ENCODE measurements at places on chromosomes 13 and 19.

- DNase-seq, result no peak
Measured at GRCh38 chr13:21060338-21061028, 903 bp downstream of the LATS2 start.

DNA sequence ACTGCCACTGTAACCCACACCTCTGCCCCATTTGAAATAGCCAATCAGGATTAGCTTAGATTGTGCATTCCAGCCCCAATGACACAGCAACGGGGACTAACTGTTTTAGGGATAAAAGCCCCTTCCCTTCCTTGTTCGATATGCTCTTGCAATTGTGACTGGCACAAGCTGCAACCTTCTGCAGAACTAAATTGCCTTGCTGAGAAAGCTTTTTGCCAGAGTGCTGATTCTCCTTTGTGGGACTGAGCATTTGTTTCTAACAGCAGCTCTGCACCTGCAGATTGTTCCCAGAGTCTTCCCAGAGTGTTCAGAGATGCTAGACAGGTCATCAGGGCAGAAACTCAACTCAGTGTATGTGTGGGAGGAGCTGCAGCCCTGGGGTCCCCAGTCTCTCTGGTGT lies 115.8 kb downstream of the ZNF675 start:
- no peak for DNase-seq

DNA sequence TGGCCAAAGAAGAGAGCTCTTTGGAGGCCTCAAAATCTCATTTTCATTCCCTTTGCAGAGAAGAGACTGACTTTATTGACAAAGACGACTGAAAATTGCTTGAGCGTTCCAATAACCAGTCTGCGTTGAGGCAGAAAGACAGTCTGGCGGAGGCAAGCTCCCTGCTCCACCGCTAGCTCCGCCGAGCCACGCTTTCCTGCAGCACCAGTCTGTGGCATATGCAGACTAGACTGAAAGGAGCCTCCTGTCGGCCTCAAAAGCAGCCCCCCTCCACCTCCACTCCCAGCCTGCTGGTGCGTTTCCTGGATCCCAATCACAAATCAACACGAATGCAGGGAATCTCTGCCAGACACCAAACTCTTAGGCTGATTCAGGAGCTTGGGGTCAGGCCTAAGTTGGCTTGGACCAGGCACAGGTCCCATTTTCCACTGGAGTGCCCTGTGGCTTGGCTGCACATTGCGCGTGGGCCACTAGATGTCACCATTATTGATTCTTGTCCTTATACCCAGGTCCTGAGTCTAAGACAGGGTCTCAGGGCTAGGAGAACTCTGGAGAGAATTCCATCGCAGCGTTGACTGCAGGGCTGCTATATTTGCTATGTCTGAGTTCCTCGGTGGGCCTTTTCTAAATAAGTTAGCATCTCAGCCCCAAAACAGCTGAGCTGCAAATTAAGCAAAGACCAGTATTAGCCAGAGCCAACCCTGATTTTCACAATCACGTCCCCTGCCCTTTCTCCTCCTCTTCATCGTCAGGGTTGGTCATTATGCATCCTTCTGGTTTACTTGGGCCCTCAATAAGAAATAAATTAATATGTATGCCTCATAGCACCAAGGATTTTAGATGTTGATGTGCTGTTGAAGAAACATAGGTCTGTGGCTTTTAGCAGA lies 5.2 kb upstream of the ZNF507 start:
- peak; percentile 18 for DNase-seq

GRCh38 chr19:10286803-10287737 lies at the start of gene ICAM4:
ICAM4 (plus strand) TSS chr19:10286955; CDS start chr19:10287013, 58 bp downstream.
- no peak for DNase-seq

DNA sequence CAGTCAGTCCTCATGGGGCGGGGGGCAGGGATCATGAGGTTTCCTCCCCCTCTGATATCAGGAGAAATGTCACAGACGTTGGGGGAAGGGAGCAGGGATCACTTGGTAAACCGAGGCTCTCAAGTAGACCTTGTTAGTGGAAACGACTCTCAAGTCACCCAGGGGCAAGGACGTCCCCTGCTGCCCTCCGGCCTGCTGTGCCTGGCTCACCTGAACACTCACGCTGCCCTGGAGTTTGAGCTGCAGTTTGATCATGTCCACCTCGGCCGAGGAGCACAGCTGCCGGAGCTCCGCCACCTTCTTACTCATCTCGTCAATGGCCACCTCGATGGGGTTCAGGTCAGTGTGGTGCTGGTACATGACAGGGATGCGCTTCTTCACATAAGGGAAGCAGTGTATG lies 47.6 kb upstream of the SLC15A1 start:
- no peak for DNase-seq

- DNase-seq, result peak; percentile 50
Measured at GRCh38 chr19:10424011-10424637, 3.8 kb downstream of the PDE4A start.

DNA sequence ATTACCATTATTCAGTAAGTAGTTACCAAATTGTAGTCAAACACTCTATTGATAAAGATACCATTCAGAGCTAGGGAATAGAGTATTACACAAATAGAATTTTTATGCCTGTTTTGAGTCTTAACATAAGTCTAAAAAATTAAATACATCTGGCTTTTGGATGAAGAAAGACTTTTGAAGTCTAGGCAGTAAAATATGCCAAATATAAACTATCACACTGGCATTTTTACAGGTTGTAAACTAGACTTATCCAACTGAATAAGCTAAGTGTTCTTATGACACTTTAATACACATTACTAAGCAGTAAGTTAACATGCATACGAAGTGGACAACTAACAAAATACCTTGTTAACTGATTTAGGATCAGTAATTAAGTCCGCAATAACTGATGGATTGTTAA lies 108.9 kb downstream of the MAB21L1 start:
- no peak for DNase-seq

- no peak for DNase-seq
Measured at GRCh38 chr19:52527956-52528351, 486 bp downstream of the ZNF808 start.

GRCh38 chr19:1907563-1908363 lies 2.6 kb downstream of the ADAT3 start:
- no peak for DNase-seq

DNA sequence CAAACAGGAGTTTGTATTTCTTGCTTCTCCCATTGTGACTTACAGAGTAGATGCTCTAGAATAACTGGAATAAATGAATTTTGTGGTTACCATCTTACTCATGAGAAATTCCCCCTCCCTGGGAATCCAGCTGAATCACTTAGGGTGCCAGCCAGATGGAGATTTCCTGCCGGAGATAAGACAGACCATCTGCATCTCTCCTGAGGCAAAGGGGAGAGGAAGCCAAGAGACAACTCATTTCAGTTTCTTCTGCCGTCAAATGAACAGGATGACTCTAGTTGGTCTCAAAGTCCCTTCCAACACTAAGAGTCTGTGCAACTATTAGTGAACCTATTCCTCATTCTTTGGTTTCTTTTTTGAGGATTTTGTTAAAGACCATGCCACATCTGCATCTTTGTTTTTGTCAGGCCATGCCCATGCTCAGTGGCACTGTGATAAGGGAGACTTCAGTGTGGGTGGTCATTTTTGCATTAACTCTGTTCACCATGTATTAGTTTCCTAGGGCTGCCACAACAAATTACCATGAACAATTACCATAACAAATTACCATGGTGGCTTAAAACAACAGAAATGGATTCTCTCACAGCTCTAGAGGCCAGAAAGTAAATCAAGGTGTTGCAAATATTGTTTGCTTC lies 112.8 kb downstream of the NDFIP2 start:
- no peak for DNase-seq

- DNase-seq, result no peak
Measured at GRCh38 chr13:88115976-88116375, 444.8 kb downstream of the SLITRK5 start.

GRCh38 chr13:40143106-40143505 lies 487.6 kb downstream of the COG6 start:
- DNase-seq, result no peak

DNA sequence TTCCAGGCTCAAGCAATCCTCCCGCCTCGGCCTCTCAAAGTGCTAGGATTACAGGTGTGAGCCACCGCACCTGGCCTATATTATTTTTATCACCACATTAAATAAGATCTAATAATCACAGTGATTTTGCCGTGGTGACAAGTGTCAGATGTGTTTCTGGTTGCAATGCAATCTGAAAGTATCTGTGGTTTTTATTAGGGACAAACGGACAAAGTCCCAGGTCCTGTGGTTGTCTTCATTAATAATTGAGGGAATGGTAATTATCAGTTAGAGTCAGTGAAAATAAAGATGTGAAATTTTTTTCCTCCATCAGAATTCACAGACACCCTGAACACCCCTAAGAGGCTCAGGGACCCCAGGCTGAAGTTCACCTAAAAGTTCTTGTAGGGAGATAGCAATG lies 1.3 kb upstream of the TICAM1 start:
- no peak for DNase-seq

GRCh38 chr13:42189061-42189460 lies 82.9 kb upstream of the AKAP11 start:
- no peak for DNase-seq

GRCh38 chr19:11400798-11401197 lies 16.7 kb upstream of the EPOR start:
- DNase-seq, result no peak

DNA sequence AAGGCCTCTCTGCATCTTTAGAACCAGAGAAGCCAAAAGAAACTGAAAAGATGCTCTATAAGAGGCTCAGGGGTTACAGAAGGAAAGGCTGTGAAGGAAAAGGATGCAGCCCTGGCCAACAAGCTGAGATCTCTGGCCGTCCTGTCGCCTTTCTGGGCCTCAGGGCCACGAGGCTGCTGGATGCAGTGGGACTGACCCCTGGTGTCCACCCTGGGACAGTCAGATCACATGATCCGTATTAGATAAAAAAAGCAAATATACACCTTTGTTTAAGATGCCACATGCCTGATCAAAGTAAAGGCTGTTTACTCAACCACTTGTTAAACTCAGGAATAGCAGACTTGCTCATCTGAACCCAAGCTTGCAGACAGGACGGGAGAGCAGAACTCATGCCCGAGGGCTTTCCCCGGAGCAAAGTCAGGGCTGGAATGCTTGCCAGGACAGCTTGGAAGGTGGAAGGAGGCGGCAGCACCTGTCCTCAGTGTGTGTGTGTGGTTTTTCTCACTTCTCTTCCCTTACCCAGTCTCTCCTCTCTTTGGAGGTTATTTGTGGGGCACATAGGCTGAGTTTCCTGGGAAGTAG lies 206.5 kb upstream of the TSHZ3 start:
- no peak for DNase-seq

GRCh38 chr13:36385489-36385888 lies 39.3 kb upstream of the SPART start:
- DNase-seq, result no peak

- DNase-seq, result no peak
Measured at GRCh38 chr19:40553885-40554857, 22.5 kb upstream of the SHKBP1 start.

DNA sequence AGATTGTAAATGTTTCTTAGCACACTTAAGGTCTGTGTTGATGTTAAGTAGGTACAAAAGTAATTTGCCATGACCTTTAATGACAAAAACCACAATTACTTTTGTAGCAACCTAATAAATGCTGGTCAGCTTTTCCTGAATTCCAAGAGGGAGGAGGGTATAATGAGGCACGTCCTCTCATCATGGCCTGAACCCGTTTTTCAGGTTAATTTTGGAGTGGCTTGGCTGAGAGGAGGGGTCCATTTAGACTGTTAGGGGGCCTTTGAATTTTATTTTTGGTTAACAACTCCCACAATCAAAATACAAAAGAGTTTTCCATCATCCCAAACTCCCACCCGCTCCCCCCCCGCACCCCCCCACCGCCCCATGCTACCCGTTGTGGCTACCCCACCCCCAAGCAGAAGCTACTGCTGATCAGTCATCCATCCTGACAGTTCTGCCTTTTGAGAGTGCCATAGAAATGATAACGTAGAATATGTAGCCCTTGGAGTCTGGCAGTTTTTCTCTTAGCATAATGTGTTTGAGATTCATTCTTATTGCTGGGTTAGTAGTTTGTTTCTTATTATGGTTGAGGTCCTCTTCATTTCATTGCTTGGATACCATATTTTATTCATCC lies 14.4 kb upstream of the PLEKHF1 start:
- no peak for DNase-seq

DNA sequence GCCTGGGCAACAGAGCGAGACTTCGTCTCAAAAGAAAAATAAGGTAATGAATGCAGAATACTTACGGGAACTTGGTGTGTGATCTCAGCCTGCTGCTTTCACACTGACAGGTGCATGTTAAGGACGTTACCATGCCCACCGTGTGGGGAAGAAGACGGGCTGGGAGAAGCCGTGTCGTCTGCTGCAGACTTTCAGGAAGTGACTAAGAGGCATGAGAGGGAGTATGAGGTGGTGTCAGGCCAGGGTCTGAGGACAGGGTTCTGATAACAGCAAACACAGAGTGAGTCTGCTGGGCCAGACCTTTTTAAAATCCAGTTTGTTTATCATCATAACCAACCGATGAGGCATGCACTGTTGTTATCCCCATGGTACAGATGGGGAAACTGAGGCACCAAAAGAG lies 13.6 kb upstream of the GALP start:
- no peak for DNase-seq

- DNase-seq, result no peak
Measured at GRCh38 chr13:78816154-78816553, 157.2 kb upstream of the OBI1 start.

- peak; percentile 18 for DNase-seq
Measured at GRCh38 chr13:28324181-28324789, 170.6 kb downstream of the FLT1 start.

DNA sequence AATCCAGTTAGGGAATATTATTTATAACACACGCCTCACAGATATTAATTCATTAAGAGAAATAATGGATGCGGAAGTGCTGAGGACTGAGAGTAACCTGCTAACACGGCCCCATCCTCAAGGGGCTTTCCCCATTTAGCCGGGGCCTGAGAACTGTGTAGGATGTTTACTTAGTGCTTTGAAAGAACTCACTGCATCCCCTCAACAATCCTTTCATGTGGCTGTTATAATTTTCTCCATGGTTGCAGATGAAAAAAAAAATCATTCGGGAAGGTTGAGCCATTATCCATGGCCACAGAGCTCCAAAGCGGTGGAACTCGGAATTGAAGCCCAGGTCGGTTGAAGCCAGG lies 98.2 kb downstream of the ING1 start:
- no peak for DNase-seq

DNA sequence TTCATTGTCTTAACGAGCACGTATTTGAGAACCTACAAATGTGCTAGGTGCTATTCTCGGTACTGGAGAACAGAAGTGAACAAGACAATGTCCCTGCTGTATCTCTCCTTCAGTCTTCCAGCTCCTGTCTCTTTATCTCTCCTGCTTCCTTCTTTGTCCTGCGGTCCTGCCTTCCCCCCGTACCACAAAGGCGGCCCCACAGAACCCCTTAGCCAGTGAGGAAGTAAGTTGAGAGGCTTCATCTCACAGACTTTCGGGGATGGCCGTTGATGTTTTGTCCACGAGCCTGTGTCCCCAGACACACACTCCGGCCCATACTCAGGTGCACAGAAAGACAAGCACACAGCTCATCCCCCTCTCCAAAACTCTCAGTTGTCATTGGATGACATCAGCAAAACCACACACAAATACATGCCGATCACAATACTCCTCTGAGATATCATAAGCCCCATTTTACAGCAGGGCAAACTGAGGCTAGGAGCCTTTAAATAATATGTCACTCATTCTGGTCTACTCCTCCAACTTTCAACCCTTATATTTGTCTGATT lies 507 bp upstream of the SWSAP1 start:
- DNase-seq, result no peak

GRCh38 chr13:50403311-50403710 lies 388.1 kb downstream of the KCNRG start:
- DNase-seq, result no peak

GRCh38 chr13:35690581-35691207 lies 214.2 kb upstream of the MAB21L1 start:
- DNase-seq, result no peak

- DNase-seq, result no peak
Measured at GRCh38 chr19:2278459-2279158, 3.4 kb downstream of the PEAK3 start.
